Activated naive CD4-positive, alpha-beta T cell treated with Interleukin-2 at 50 U/mL for 16 hours (primary cell): ENCODE measurements at places on chromosomes 7 and 10.
A peak's percentile ranks its signal among the peaks of the same experiment; 100 is the strongest.

- no peak for DNase-seq
These were observed 509.0 kb upstream of the PODXL start for GRCh38 chr7:132065193-132065988.

- no peak for DNase-seq
These were observed 50.2 kb downstream of the CXCL12 start for GRCh38 chr10:44334621-44335184.

- DNase-seq = no peak
These were observed 137.2 kb upstream of the ADARB2 start for GRCh38 chr10:1874533-1874932.

DNA sequence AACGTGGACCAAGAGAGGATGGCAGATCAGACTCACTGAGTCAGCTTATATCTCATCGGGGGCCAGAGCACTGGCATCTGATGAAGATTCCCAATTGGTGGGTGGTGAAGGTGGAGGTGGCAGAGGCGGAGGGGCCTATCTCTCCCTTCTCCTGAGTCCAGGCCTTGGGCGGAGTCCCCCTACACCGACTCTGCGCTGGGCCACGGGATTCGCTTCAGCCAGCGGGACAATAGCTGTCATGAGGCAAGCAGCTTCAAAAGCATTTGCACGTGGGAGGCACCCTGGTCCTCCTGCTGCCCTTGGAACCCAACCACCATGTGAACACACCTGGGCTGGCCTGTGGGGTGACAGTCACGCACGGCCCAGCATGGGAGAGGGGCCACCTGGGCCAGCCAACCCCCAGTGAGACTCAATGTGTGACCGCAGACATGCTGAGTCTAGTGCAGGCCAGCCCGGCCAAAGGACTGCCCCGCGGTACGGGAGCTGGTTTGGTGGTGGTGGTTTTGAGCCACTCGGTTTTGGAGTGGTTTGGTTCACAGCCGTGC, 466.8 kb upstream of the FOXK1 start:
- DNase-seq = no peak

- DNase-seq = no peak
These were observed 33.4 kb downstream of the PTPN12 start for GRCh38 chr7:77570330-77571011.

DNA sequence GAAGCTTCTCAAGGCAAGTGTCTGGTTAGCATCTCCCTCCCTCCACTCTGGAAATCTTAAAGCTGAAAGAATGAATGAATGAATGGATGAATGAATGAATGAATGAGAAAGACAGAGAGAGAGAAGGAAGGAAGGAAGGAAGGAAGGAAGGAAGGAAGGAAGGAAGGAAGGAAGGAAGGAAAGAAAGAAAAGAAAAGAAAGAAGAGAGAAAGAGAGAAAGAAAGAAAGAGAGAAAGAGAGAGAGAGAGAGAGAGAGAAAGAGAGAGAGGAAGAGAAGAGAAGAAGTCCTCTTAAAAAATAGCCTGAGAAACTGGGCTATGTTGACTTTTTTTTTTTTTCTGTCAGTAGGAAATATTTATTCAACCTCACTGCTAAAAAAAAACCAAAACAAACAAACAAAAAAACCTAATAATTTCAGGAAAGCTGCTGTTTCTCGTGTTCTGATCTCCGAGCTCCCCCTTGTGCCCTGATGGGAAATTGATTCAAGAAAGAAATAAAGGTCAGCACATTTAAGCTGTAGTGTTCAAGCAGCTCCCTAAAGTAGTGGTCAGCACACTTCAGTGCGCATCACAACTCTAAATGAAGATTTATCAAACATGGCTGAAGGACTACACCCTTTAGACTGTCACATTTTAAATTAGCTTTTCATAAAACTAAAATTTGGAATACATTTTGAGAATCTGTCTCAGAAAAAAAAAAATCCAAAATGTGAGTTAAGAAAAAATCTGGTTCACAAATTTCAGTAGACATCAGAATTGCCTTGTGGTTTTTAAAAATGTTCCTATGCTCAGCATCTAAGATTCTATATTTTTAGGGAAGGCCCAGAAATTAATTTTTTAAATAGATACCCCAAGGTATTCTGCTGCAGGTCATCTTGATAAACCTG, 154.3 kb downstream of the ELAPOR2 start:
- DNase-seq = no peak

- no peak for DNase-seq
These were observed 572.1 kb upstream of the POM121L12 start for GRCh38 chr7:52463341-52463740.

DNA sequence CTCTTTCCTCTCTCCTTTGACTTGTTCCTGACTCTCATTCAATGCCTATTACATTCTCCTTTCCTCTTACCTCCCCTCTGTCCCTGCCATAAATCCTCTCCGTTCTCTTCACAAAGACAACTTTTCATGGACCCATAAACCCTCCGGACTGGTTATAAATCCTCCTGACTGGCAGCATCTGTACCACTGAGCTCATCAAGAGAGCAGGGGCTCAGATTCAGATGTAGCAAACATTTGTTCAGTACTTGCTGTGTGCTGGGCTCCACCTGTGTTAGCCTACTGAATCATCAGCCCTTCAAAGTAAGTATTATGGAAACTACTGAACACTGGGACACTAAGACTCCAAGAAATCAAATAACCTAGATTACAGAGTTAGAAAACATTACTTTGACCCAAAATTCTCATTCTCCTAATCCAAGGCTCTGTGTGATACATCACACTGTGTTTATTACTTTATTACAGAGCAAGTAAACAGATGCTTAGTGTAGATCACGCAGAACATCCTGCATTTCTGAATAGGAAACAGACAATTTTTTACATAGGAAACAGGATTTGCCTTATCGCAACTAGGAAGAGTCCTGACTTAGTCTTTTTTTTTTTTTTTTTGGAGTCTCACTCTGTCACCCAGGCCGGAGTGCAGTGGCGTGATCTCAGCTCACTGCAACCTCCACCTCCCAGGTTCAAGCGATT, 108.6 kb upstream of the PDE1C start:
- no peak for DNase-seq

DNA sequence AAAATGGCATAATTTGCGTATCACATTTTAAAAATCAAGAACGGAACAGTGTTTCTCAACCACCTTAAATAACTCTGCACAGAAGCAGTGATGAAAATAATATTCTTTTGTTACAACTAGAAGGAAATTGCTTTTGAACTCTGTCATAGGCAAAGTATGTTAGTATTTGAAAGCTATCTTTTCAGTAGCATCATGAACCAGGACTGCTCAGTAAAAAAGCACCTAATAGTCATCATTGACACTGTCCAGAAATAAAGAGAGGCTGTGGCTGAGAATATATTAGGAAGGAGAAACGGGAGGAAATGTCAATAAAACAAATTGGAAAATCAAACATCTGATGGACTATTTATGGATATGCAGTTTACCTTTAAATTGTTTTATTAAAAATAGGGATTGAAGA, 237.2 kb upstream of the AKR1E2 start:
- DNase-seq = no peak

- DNase-seq = no peak
These were observed 56.2 kb upstream of the APBB1IP start for GRCh38 chr10:26381986-26382385.

- no peak for DNase-seq
These were observed 1046.9 kb downstream of the DNAJB9 start for GRCh38 chr7:109616551-109617069.

DNA sequence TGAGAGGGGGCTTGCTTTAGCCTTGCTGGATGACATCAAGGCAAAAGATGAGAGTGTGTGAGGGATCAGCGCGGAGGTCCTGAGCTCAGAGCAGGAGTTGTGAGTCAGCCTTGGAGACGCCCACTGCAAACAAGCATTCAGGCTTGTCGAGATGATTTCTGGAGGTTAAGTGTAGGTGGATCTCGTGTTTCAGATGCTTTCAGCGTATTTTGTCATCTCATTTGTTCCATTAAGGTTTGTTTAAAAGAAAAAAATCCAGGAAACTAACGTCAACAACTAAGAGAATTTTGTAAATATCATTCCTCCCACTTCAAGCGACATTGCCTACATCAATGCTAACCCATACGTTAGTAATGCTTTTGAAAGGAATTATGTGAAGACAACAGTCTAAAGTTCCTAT, 715.4 kb upstream of the NRP1 start:
- peak; percentile 35 for DNase-seq

- DNase-seq = no peak
These were observed 47.3 kb downstream of the CHST3 start for GRCh38 chr10:72011468-72011867.

DNA sequence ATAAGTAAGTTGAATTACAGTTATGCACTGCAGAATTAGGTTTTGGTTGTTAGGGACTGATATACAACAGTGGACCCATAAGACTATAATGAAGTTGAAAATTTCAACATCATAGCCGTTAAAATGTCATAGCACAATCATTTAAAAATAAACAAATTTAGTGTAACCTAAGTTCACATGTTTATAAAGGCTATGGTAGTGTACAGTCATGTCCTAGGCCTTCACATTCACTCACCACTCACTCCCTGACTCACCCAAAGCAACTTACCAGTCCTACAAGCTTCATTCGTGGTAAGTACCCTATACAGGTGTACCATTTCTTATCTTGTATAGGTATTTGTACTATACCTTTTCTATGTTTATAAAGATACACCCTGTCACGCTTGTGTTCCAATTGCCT, 113.7 kb downstream of the RAB11FIP2 start:
- no peak for DNase-seq

DNA sequence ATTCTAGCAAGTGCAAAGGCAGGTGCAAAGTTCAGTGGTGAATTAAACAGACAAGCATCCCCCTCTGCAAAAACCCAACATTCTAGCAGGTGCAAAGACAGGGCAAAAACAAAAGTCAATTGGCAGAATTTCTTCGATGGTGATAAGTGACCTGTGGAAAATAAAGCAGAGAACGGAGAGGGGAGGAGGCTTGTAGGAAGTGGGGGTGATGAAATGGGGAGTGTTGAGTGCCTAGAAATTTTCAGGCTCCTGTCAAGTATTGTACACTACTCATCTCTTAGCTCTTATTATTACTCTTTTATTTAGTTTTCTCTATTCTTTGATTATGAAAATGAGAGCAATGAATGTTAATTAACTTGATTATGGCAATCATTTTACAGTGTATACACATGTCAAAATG, 2.4 kb upstream of the CD36 start:
- no peak for DNase-seq

GRCh38 chr10:93437086-93437945, 44.8 kb downstream of the MYOF start:
- no peak for DNase-seq

DNA sequence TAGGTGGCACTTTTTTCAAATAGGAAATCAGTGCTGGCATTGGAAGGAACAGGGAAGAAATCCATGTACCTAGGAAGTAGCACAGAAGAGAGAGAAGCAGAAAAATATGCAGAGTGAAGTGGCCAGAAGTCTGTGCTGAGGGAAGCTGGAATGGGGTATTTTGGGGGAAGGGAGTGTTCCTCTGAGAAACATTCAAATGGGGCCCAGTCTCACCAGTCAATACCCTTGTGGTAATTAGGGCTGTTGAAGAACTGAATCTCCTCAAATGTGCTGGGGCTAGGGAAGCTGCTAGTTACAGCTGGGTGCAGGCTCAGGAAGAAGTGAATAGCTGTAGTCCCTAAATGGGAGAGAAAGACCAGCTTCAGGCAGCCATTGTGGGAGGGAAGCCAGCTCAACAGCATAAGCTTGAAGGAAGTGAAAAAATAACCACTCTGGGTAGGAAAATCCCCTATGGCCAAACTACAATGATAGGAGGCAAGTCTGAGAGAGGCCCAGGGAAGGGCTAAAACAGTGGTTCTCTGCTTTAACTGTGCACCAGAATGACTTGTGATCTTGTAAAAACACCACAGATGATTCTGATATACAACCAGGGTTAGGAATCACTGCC, 7.6 kb downstream of the NDST2 start:
- no peak for DNase-seq

DNA sequence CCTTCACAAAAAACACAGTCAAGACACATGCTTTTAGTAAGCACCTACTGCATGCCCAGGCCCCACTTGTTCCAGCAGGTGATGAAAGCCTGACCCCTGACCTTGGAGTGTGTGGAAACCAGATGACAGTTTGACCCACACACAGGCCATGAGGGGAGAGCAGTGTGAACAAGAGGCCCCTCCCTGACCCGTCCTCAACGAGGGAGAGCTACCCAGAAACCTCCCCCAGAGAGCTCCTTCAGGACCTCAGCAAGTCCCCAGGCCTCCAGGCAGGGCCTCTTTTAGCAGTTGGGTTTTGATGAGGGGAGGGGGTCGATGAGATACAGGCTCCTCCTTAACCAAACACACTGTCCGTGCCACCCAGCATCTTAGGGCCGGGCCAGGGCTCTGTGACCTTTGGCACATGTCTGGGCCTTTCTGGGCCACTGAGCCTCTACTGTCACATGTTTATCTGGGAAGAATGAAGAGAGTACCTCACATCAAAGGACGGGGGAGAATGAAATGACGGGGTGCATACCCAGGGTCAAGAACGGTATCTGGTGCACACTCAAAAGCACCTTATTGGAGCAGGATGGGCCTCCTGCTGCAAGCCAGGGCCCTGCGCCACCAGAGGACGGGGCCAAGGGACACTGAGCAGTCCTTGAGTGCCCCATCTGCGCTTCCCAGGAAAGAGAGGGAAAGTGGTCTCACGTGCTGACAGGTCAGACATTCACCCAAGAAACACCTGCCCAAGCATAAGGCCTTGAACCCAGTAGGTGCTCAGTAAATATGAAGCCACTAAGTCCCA, 202.6 kb upstream of the ZMIZ1 start:
- no peak for DNase-seq

DNA sequence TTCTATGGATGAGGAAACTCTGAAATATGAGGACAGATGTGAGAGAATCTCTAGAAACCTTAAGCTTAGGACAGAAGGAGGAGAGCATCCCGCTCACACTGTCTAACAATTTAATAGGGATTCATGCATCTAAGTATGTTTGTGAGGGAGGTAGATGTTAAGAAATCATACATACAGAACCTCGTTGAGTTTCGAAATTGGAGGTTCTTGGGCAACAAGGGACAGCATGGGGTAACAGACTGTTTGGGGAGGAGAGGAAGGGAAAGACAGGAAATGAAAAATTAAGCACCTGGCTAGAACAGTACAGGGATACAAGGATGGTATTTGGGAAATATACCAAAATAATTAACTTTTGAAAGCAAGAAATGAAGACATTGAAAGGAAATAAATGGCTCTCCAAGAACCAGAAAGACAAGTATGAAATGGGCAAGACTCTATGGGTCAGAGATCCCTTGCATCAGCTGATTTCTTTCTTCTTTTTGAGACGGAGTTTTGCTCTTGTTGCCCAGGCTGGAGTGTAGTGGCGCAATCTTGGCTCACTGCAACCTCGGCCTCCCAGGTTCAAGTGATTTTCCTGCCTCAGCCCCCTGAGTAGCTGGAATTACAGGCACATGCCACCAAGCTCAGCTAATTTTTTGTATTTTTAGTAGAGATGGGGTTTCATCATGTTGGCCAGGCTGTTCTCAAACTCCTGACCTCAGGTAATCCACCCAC, 207.9 kb downstream of the CTNNA3 start:
- DNase-seq = no peak

- DNase-seq = no peak
These were observed 11.4 kb downstream of the BLNK start for GRCh38 chr10:96260014-96260413.

- DNase-seq = peak; percentile 27
These were observed at the start of gene C1QL3 for GRCh38 chr10:16521311-16522016. C1QL3 (minus strand) TSS chr10:16521879; CDS start chr10:16521065, 814 bp downstream.

GRCh38 chr7:147541261-147541660, 1049.3 kb upstream of the C7orf33 start:
- DNase-seq = no peak

GRCh38 chr10:74922921-74923320, 96.5 kb downstream of the KAT6B start:
- DNase-seq = no peak
